ENCODE measurements at places on chromosomes 6 and 20. TPM values are rescaled to one million over a fixed set of nuclear protein-coding genes. Genes with fewer than 3 reads are reported as not detected.

The HLA-F gene
- total RNA-seq: 5.4 TPM

The PSORS1C2 gene
- total RNA-seq: not detected

The NKAIN4 gene
- not detected for total RNA-seq

The MAFB gene
- 7.7 TPM for total RNA-seq

The TMEM217 gene
- total RNA-seq: 4.0 TPM

All from fibroblast of lung (primary cell).